ENCODE measurements at places on chromosomes 11 and 22.

- no peak for DNase-seq
Observed at GRCh38 chr11:61341706-61342105, 8.7 kb downstream of the TKFC start.

DNA sequence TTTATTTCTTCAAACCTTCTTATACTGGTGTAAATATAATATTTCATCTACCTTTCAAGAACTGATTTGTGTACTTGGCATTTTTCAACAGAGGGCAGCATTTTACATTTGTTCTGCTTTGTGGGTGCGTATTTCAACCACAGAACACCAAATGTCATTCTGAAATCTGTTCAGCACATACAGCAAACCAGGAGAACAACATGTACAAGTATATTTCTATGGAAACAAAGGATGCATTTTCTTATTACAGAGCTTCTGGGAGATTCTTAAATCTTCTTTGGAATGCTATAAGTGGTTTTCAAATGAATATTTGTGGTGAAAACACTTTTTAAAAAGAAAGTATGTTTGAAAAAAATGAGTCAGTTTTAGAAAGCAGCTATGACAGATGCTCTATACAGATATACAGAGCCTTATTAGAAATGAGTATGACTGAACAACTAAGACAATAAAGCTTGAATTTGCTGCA, 946.0 kb downstream of the FAM181B start:
- no peak for DNase-seq

- no peak for DNase-seq
Observed at GRCh38 chr11:3123761-3124733, 41.1 kb downstream of the OSBPL5 start.

DNA sequence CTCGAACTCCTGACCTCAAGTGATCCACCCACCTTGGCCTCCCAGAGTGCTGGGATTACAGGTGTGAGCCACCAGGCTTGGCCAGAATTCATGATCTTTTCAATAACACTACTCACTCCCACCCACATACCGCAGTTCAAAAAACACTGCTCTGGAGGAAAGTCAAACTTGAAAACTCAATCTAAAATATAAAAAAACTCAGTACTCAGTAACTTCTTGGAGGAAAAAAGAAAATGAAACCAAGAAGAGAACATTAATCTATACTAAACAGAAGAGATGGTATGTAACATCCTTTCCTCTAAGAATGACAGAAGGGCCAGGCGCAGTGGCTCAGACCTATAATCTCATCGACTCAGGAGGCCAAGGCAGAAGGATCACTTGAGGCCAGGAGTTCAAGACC, 58.3 kb downstream of the MRTFA start:
- DNase-seq = no peak

DNA sequence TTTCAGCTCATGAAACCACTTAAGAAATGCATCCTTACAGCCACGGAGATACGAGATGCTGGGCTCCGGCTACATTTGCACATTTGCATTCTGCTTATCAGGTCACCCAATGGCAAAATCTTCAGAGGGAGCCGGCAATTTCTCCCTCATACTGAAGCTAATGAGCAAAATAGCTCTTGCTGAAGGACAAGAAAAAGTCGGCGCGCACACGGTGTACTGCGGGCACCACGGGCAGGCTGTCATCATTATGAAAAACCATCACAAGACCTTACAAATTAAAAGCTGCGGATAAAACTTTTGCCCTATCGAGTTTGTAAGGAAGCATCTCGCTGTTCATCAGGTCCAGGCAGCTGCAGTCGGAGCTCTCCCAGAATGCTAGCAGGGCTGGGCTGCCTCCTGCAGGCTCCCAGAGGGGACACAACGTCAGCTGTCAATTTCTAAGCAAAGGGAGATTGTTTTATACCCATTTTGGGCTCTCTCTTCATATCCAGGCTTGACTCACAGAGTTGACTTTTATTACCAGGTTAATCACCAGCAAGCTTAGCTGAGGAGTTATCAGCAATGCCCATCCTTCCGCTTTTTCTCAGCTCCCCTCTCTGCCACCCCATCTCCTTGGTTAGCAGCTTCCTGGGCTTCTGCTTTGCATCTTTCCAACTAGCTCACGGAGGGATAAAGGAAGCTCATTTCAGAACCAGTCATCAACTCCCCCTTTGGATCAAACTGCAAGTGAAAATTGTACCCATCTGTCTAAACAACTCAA, 375.1 kb downstream of the OPCML start:
- no peak for DNase-seq

DNA sequence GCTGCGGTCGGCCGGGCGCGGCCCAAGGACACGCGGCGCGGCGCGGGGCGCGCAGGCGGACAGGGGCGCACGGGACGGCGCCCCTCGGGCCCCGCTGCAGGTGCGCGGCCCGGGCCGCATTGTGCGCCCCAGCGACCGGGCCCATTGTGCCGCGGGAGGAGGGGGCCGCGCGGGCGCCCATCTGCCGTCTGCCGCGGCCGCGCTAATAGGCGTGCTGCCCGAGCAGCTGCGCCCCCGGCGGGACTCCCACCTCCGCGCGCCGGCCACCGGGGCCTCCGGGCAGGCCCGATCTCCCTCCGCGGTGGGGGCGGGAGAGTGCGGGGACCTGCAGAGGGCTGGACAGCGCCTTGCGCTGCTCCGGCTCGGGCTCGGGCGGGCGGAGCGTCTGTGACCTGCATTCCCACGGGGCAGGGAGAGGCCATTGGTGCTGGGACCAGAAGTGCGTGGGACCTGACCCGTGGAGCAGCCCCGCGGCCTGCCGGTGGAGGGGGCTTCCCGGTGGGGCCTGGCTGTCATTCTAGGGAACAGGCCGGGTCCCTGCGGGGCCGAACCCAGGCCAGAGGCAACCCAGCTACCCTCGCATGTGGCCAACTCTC, 933 bp downstream of the BRSK2 start:
- DNase-seq = no peak

DNA sequence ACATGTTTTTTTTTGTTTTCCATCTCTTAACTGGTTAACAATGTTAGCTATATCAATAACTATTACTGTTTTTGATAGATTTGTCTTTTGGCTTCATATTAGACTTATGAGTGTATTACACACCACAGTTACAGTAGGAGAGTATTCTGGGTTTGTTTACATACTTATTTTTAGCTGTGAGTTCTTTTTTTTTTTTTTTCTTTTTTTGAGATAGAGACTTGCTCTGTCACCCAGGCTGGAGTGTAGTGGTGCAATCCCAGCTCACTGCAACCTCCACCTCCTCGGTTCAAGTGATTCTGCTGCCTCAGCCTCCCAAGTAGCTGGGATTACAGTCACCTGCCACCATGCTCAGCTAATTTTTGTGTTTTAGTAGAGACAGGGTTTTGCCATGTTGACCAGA, 28.0 kb downstream of the CNTF start:
- DNase-seq = no peak

DNA sequence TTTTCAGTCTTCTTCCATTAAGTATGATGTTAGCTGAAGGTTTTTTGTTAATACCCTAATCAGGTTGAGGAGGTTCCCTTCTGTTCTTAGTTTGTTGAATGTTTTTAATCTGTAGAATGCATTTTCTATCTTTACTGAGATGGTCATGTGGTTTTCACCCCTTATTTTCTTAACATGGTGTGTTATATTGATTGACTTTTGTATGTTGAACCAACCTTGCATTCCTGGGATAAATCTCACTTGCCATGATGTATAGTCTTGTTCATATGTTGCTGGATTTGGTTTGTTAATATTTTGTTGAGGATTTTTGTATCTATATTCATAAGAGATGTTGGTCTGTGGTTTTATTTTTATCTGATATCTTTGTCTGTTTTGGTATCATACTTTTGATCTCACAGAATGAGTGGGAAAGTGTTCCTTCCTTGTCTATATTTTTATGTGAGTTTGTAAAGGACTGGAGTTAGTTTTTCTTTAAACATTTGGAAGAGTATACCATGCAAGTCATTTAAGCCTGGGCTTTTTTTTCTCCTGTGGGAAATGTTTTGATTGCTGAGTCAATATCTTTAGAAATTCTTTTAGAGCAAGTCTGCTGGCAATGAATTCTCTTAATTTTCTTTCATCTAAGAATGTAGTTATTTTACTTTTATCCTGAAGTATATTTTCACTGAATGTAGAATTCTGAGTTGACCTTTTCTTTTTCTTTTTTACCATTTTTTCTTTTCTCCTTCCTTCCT, 5.5 kb upstream of the P4HA3 start:
- no peak for DNase-seq

DNA sequence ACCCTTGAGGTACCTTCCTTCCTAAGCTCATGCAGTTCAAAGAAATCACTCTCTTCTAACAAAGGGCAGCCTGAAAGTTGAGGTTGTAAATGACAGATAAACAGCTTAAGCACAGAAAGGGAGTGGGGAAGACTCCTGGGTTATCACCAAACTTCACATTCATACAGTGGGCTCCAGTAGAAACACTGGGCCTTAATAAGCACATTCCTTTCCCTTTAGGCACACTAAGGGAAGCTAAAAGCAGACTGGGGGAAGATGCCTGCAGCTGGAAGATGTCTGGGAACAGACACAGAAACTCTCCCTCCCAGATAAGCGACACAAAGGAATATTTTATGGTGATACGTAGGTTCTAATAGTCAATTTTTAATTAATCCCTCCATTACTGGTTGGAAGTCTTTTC, 350.3 kb upstream of the MPPED2 start:
- no peak for DNase-seq

DNA sequence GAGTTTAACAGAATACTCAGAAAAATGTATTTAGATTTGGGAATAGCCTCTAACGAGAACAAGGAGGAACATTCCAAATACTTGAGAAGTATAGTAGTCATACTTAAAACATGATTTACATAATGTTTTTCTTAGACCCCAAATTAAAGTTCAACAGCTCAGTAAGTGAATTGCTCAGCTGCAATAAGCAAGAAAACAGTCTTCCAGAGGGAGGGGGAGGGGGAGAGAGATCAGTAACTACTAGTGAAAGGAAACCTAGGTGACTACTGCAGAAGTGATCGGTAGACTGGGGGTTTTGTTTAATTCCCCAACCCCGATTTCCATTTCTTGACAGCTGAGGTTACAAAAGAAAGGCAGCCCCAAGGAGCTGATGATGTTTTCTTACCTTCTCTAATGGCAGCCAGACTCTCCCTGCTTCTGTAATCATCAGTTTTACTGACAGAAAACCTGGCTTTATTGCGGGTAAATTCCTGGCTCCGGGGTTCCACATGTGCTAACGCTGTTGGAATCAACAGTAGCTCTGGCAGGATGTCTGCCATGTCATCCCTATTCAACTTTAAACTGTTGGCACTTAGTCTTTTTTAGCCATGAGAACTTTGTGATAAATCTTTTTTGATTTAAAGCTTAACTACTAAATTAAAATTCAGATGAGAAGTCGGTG, 82.4 kb upstream of the BIRC3 start:
- no peak for DNase-seq

- no peak for DNase-seq
Observed at GRCh38 chr11:59667812-59668187, 1.0 kb downstream of the PATL1 start.

GRCh38 chr11:65225279-65226102, 36.3 kb upstream of the POLA2 start:
- DNase-seq = no peak

- no peak for DNase-seq
Observed at GRCh38 chr11:116406042-116406441, 366.7 kb downstream of the BUD13 start.

GRCh38 chr22:43244402-43244801, 57.5 kb upstream of the TTLL12 start:
- no peak for DNase-seq

- DNase-seq = no peak
Observed at GRCh38 chr11:45930951-45931570, 8.6 kb downstream of the LARGE2 start.

DNA sequence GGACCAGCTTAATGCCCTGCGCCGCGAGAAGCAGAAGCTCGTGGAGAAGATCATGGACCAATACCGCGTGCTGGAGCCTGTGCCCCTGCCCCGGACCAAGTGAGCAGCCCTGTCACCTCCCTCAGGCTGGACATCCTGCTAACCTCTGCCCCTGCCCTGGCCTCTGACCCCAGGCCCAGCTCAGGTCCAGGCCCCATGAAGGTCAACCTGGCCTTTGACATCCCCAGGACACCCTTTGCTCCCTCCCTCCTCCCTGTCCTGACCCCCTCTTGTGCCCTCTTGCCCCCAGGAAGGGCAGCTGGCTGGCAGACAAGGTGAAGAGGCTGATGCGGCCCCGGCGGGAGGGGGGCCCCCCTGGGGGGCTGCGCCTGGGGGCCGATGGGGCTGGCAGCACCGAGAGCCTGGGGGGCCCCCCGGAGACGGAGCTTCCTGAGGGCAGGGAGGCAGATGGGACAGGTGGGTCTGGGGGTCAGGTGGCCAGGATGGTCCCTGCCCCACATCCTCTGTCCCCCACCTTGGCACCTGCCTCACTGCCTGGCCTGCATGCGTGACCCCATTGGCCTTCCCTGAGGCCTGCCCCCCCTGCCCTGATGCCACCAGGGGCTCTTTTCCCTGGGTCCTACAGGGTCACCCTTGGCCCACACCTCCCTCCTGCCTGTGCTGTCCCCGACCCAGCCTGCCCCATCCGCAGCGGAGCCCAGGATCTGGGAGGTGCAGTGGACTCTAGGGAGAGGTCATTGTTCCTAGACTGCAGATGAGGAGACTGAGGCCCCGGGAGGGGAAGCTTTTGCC, 5.1 kb upstream of the RPS6KA4 start:
- DNase-seq = no peak

Data from stimulated activated CD8-positive, alpha-beta memory T cell treated with anti-CD3 and anti-CD28 coated beads, Interleukin-2, amount 100 ng/mL, for 1 hour (primary cell).